ENCODE measurements at places on chromosomes 12 and 14.

DNA sequence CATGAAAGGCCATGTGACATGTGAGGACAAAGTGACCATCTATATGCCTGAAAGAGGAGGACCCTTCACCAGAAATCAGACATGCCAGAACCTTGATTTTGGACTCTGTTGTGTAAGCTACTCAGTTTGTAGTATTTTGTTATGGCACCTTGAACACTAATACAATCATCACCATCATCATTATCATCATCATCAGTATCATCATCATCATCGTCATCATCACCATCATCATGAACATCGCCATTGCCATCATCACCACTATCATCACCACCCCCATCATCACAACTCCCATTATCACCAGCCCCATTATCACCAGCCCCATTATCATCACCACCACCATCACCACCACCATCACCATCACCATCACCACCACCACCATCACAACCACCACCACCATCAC lies 15.9 kb downstream of the ISCU start:
- no peak for DNase-seq

DNA sequence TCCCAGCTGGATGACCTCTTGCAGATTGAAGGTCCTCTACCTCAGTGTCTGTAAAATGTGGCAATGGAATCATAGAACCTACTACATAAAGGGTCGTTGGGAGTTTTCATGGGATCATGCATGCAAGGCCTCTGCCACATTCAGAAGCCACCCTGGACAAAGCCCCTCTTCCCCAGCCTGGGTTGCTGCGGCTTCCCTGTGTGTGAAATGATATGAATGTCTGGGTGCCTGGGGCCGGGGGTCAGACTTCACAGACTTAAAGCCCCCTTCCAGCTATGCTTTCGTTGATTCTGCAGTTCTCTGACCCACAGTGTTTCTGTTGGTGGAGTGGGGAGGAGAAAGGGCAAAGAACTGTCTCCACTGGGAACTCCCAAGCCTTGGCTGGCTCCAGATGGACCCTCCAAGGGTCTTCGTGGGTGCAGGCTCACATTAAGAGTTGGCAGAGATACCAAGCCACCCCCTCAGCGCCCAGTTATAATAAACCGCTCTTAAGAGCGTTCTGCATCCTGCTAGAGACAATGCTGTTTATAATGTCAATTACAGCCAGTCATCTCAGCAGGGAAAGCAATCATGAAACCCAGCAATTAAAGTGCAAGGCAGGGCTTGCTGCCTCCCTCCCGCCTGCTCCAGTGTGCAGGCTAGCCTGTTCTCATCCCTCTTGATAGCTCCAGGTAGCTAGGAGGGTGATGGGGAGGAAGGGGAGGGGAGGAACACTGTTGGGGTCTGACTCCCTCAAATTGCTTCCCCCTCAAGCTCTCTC lies 210.9 kb upstream of the FKBP4 start:
- DNase-seq, result no peak

DNA sequence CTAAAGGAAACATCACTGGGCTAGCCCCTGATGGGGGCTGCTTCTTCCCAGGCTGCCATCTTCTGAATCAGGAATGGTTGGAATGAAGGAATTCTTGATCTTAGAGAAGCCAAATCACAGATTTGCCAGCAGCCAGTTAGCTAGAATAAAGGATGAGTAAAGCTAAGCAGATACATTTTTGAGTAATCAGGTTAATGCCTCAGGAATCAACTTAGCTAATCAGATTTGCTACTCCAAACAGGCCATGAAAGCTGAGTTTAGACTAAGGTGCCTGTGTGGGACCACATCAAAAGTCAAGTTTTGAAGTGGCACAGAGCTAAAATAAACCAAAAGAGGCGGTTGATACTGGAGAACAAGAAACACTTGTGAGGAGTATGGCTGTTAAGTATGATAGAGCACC lies 28.8 kb upstream of the LMO3 start:
- no peak for DNase-seq

GRCh38 chr14:63840981-63841380 lies 11.8 kb upstream of the SYNE2 start:
- DNase-seq, result no peak

DNA sequence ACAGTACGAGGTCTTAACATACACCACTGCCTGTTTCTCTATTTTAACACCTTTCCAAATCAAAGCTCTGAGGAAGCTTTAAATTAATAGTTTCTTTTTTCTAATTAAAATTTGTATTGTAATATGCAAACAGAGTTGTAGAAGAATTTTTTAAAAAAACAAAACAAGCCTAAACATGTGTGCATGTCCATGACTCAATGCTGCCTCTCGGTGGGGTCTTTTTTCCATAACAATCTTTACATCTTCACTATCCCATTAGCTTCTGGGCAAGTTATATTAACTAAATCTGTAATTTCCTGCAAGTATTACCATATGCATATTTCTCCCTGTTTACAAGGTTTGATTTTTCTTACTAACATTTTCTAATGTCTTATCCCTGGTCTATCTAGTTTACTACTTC lies 143.9 kb upstream of the NAV3 start:
- DNase-seq, result no peak

DNA sequence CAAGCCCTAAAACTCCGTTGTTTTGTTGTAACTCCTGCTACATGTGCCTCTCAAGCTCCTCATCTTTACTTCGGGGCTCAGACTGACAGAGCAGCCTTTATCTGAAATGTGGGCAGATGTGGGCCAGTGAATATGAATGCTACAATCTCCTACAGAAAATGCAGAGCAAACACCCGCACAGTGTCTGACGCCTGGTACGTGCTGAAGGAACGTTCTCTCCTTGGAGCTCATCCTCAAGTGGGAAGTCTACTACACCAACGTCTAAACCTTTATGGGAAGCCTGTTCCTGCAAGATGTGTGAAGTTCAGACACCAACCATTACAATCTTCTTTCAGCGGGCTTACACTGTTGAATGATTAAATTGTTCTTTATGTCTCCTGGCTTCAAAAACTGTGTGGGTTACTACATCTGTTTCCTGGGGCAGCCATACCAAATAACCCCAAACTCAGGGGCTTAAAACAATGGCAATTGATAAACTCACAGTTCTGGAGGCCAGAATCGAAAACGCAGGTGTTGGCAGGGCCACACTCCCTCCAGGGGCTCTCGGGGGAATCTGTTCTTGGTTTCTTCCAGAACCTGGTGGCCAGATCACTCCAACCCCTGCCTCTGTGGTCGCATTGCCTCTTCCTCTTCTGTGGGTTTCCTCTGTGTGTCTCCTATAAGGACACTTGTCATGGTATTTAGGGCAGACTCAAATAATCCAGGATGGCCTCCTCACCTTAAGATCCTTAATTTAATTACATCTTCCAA lies 179.7 kb upstream of the PLXNC1 start:
- DNase-seq, result no peak

DNA sequence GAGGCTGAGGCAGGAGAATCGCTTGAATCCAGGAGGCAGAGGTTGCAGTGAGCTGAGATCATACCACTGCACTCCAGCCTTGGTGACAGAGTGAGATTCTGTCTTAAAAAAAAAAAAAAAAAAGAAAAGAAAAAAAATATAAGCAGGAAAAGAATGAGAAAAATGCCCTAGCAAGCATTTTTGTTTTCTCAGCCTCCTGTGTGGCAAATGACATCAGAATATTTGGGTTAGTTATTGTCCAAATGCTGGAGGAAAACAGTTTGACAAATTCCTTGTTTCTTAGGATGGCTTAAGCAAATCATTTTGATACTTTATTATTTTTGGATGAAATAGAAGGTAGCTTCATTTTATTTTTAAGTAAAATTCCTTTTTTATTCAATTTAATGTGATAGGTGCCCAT lies 7.5 kb upstream of the PTPRR start:
- DNase-seq, result no peak

DNA sequence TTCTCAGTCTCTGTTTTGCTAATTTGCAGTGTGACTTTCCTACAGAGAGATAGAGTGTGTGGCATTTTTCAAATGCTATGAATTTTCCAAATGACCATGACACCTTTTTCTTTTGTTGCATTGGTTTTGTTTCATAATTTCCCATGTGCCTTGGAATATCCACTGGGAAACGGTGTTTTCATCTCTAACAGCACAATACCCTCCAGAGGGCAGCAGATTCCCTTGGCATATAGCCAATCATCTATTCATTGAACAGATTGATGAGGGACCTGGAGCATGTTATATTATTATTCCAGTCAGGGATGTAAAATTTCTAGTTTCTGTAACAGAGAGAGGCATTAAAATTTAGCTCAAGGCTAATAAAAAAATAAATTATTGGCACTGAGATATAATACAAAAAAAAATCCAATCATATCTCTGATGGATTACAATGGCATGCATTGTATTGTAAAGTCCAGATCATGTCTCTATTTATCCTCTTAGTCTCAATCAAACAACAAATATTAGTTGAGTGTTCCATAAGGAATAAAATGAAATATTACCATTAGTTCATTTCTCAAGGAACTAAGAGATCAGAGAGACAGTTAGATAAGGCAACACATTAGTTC lies 29.6 kb upstream of the NTN4 start:
- no peak for DNase-seq

DNA sequence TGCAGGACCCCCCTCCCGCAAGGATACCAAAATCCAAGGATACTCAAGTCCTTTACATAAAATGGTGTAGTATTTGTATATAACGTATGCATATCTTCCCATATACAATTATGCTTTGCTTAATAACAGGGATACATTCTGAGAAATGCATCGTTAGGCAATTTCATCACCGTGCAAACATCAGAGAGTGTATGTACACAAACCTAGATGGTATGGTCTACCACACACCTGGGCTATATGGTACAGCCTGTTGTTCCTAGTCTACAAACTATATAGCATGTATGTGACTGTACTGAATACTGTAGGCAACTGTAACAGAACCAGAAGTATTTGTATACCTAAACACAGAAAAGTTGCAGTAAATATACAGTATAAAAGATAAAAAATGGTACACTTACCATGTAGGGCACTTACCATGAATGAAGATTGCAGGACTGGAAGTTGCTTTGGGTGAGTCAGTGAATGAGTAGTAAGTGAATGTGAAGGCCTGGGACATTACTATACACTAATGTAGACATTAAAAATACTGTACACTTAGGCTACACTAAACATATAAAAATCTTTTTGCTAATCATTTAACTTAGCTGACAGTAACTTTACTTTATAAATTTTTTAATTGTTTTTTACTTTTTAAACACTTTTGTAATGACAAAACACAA lies 141.1 kb downstream of the SLC41A2 start:
- no peak for DNase-seq

- DNase-seq, result no peak
Measured at GRCh38 chr14:51188566-51189185, 51.4 kb upstream of the TMX1 start.

DNA sequence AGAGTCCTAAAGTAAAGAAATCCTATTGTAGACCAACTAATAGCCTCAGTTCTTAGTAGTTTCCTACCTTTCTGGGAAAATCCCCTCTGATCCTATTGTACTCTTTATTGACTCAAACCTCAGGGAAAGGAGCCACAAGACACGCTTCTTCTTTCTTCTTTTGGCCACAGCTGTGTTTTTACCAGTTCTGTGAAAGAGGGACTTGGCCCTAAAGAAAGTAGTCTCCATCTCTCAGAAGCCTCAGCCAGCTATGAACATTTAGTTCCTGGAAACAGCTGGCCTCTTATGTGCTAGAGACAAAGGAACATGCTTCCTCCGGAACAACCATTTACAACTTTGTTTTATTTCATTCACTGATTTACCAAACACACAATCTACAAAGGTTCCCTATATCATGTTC lies 66.1 kb upstream of the ARID2 start:
- DNase-seq, result no peak

GRCh38 chr14:47261350-47261749 lies 414.1 kb downstream of the MDGA2 start:
- no peak for DNase-seq

- DNase-seq, result no peak
Measured at GRCh38 chr12:53862206-53862605, 76.4 kb upstream of the HOXC13 start.

DNA sequence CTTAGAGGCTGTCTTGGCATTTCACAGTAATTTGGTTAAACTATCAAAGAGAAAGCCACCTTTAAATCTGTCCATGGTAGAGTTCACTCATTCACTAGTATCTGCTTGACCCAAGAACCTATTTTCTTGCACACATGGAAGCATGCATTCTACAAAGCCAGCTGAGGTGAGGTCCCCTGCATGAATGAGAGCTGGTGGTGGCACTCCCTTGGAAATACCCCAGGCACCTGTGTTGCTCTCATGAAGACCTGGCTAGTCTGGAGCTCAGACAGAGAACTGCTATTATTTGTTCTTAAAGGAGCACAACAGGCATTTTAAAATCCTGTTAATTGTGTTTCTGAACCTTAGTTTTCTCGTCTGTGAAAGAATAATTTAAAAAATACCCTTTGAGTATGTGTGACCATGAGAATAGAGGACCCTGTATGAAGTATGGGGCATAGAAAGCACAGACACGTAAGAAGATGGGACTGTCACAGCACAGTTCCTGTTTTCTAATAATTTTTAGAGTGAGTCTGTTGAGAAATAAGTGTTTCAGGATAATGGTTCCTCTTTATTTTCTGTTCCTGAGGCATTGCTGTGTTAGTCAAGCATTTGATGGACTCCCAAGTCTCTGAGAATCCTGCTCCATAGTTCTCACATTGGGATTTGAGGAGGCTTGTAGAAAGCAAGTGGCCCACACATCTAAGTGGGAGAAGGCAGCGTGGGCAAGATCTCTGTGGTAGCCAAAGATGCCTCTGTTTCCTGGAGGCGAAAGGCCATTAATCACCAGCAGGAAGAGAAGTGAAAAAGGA lies 10.9 kb downstream of the RGS6 start:
- DNase-seq, result no peak

GRCh38 chr12:103998976-103999375 lies 33.3 kb downstream of the TDG start:
- no peak for DNase-seq

DNA sequence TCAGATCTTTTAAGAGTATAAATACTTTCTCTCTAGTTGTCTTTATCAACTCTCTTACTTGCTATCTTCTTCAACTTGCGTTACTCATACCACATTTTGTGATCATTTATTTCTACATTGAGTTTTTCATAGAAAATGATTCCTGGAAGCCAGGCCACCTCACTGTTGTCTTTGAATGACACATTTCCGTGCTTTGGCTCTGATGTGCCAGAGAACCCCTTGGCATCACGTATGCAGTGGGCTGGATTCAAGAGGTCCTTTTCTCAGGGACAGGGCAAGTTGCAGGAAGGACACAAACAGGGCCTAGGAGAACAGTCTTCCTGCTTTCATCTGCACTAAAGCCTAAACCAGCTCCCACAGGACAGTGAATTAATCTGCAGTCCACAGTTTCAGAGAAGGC lies 70.3 kb upstream of the PYGL start:
- no peak for DNase-seq

DNA sequence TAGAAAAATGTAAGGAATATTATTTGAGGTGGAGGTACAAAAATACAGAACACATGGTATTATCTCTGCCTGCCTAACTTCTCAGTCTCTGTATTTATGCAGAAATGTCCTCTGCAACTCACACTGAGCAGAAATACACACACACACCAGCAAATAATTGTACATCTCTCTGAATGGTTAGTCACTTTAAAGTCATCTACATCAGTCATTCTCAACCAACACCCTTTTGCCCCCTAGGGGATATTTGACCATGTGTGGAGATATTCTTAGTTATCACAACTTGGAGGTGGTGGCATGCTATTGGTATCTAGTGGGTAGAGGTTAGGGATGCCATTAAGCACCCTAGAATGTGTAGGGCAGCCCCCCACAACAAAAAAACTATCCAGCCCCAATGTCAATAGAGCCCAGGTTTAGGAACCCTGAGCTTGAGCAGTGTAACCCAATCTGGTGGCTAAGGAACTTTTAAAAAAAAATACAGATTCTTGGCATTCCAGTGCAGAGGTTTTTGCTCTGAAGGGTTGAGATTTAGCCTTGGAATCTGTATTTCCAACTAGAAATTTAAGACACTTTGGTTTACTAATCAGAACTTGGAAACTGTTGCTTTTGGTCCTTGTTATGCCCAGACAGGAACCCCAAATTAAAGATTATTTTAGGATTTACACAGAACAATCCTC lies 183.8 kb downstream of the TBX5 start:
- DNase-seq, result no peak
